ENCODE measurements at places on chromosomes 1 and 21.

DNA sequence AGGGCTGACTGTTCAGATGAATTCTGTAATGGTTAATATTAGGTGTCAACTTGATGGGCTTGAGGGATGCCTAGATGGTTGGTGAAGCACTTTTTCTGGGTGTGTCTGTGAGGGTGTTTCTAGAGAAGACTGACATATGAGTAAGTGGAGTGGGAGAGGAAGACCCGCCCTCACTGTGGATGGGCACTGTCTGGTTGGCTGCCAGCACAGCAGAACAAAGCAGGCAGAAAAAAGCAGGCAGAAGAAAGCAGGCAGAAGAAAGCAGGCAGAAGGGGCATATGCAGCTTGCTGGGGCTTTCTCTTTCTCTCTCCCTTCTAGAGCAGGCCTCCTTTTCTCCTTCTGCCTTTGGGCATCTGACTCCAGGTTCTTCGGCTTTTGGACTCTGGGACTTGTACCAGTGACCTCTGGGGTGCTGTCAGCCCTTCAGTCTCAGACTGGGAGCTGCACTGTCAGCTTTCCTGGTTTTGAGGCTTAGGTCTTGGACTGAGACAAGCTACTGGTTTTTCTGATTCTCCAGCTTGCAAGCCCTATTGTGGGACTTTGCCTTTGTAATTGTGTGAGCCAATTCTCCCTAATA lies 42.9 kb upstream of the CD2 start:
- no peak for DNase-seq

- DNase-seq: peak; percentile 40
These were observed 355 bp downstream of the SHISAL2A start for GRCh38 chr1:52633291-52633754.

GRCh38 chr21:38380481-38381137 lies 117.7 kb downstream of the ERG start:
- no peak for DNase-seq

GRCh38 chr1:215780139-215780538 lies 213.0 kb downstream of the KCTD3 start:
- DNase-seq: no peak

DNA sequence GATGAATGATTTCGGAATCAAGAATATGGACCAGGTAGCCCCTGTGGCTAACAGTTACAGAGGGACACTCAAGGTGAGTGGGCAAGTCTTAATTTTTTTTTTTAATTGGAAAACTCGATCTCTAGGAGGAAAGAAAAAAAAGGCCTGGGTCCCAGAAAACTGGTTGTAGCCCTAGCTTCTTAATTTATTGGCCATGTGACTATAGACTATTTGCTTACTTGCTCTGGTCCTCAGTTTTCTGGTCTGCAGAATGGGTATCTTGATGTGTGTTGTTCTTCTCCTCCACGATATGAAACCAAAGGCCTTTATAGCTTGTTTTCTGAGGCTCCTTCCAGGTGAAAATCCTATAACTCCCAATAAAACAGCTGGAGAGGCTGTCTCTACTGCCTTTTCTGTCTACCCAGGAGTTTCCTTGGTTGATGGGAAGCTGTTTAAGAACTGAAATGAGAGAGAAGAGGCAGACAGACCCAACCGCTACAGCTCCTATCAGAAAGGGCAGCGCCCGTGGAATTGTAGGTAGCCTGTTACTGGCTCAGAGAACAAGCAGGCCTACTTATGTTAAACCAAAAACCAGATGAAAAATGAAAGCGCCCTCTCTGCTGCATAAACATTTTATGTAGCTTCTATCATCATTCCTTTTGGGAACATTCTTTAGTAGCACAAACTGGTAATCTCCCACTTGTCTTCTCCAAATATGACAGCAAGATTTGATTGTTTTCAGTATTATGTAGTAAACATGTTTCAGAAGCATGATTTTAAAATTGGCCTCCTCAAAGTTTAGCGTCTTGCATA lies 4.5 kb downstream of the ETS2 start:
- DNase-seq: no peak

DNA sequence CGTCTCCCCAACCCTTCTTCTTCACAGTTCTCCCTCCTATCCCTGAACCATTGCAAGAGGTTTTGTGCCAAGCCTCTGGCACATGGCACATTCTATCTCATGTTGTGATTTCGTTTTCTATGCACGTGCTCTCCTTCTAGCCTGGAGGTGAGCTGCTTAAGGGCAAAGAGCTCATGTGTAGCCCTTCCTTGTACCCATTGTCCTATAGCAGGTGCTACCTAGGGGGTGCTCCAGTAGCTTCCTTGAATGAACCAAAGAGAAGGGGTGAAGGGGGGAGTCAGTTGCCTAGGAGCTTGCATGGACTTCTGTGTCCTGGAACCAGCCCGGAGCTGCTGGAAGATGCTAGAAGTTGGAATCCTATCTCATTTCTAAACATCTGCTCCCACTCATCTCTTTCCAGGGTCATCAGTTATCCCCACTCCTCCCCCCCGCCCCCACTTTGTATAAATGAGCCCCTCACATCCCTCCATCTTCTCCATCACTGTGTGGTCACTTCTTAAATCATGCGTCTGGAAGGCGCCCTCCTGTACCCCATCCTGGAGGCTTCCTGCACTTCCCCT lies 535 bp upstream of the DISC1 start:
- no peak for DNase-seq

DNA sequence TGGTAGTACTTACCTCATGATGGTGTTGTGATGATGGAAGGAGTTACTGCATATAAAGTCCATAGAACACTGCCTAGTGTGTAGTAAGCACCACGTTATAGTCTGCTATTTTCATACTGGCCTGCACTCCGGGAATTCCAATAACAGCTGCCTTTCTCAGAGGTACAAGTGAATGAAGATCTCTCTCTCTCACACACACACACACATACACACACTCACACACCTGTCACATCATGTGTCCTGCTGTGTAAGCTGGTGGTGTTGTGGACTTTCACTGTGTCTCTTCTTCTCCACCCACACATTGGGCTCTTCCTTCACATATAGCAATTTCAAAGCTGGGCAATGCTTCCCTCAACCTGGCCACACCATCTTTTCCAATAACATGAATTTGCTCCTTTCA lies 33.4 kb upstream of the ST6GALNAC5 start:
- no peak for DNase-seq

- DNase-seq: no peak
These were observed 893.5 kb downstream of the LTN1 start for GRCh38 chr21:28099001-28099705.

- DNase-seq: peak; percentile 89
These were observed at the start of gene RPS8 for GRCh38 chr1:44775078-44775929. Gene RPS8 (plus strand): TSS chr1:44775540. CDS start chr1:44775597, 57 bp downstream.

- no peak for DNase-seq
These were observed 3.3 kb downstream of the AHDC1 start for GRCh38 chr1:27600498-27601175.

DNA sequence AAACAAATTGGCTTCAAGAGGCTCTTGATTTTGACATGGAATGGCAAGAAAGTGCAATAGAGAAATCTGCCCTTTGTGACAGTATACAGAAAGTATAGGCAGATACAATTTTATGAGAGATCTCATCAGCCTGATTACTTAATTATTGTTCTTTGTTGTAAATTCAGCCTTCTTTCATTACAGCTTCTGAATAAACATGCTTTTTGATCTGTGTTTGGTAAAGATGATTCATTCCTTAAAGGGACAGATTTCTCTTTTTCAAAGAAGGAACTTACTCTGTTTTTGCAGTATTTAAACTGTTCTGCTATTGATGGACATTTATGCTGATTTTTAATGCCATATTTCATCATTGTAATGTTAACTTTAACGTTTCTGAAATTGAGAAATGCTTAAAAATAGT lies 13.7 kb upstream of the MPC2 start:
- DNase-seq: no peak

GRCh38 chr1:191490303-191490702 lies 668.0 kb upstream of the RGS18 start:
- no peak for DNase-seq

- no peak for DNase-seq
These were observed 45.2 kb upstream of the PSEN2 start for GRCh38 chr1:226825037-226825745.

DNA sequence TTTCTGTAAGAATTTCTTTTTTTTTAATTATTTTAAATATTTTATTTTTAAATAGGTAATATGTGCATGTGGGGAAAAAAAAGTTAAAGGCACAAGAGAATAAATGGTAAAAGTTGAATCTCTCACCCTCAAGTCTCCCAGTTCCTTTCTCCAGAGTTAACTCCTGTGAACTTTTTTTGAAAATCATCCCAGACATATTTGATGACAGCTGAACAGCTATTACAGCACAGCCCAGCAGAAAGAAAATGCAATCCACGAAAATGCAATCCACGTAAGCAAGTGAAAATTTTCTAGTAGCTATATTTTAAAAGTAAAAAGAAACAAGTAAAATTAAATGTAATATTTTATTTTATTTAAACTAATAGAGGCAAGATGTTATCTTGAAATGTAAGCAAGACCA lies 310.0 kb upstream of the RUNX1 start:
- no peak for DNase-seq

DNA sequence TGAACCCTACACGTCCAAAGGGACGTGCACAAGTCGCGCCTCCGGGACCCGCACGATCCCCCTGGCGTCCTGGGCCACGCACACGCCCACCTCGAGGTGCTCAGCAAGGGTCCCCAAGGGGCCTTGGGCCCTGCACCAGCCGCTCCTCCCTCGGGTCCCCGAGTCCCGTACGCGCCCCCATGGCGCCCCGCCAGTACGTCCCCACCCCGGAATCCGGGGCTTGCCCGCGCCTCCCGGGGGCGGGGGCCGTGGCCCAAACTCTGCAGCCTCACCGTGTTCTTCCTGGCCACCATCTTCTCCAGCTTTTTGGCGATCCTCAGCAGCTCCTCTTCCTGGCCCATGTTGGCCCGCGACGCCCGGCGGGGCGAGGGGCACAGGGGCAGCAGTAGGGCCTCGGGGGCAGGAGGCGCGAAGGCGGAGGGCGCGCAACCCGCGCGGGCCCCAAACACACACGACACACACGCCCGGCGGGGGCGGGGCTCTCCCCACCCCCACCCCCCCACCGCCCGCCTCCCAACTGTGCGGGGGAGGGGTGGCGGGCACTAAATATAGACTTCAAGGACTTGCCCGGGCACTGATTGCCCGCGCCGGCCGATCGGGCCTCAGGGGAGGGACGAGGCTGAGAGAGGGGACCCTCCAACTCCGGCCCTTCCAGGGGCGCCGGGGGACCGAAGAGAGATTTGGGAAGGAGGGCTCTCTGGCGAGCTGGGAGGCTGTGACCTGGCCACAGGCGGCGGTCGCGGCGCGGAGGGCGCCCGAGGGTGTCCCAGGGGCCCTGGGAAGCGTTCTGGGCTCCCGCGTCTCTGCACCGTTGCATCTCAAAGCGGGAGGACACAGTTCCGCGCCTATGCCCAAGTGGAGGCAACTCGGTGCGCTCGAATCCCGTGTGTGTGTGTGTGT lies at the start of gene TCEA3:
Gene TCEA3 (minus strand): TSS at position 456 of the 900 bp plus-strand sequence. CDS start 115 bp downstream, at position 341.
- DNase-seq: peak; percentile 38

GRCh38 chr21:31064803-31065202 lies 26.5 kb upstream of the KRTAP19-8 start:
- no peak for DNase-seq

DNA sequence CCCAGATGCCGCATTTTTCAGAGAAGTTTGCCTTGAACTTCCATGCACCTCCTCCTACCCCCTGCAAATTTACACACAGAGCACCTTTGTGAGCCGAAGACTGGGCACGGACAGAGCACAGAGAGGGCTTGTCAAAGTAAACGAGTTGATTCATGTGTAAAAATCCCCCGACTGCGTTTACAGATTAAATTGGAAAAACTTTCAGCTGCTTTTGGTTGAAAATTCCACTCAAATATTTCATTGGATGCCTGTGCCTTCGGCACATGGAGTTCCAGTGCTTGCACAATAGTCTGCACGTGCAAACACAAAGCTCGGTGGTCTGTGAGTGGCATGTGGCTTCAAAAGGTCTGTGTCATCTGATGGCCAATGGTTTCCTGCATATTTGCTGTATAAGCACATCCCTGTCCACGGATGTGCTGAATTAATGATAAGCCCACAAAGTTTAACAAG lies 177.5 kb downstream of the SETD4 start:
- DNase-seq: no peak
